ENCODE measurements at places on chromosomes 16 and 17. TPM values are rescaled to one million over a fixed set of nuclear protein-coding genes. Genes with fewer than 3 reads are reported as not detected.

DNA sequence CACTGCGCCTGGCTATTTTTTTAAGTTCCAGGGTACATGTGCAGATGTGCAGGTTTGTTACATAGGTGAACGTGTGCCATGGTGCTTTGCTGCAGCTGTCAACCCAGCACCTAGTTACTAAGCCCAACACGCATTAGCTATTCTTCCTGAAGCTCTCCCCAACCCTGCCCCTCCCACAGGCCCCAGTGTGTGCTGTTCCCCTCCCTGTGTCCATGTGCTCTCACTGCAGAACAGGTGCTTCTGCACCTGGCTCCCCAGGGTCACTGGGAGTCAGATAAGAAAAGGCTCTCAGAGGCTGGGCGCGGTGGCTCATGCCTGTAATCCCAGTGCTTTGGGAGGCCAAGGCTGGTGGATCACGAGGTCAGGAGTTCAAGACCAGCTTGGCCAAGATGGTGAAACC is 6.2 kb downstream of the HASPIN start:
- DNase-seq = no peak

DNA sequence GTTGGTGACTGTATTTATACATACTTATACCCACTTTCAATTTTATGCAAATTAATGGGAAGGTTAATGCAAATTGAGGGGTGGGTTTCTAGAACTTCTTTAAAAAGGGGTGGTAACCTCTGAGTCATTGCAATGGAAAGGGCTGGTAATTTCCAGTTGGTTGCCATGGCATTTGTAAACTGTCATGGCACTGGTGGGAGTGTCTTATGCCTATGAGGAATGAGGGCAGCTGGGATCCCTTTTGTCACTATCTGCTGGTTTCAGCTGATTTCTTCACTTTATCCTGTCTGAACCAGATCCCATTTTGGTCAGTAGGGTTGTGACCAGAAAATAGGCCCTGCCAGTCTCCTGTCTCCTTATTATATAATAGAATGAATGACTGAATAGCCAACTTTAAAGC is 1006.7 kb upstream of the GOT2 start:
- no peak for DNase-seq

GRCh38 chr17:42052346-42052877 is 2.0 kb upstream of the C17orf113 start:
- DNase-seq = no peak

Gene SPNS3
- total RNA-seq = 0.17 TPM

Gene NXPH3
- 37.8 TPM for total RNA-seq

DNA sequence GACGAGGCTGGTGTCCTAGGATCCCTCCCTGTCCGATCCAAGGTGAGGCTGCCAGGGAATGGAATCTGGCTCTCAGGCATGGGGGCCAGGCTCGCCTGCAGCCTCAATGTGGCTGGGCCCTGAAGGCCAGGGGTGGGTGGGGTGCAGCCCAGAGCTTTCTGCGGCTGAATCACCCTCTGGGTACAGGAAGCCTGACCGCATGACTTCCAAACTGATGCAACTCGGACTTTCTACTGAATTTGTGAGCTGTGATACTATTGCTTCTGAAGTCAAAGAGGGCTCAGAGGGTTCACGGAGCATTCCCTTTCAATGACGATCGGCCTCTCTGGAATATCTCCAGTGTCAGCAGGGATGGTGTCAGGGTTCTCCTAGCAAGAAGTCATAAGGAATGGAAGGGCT is 123.7 kb downstream of the METRNL start:
- DNase-seq = no peak

Gene VMO1
- total RNA-seq = 3.3 TPM

Gene MAP2K3
- total RNA-seq = 23.3 TPM

DNA sequence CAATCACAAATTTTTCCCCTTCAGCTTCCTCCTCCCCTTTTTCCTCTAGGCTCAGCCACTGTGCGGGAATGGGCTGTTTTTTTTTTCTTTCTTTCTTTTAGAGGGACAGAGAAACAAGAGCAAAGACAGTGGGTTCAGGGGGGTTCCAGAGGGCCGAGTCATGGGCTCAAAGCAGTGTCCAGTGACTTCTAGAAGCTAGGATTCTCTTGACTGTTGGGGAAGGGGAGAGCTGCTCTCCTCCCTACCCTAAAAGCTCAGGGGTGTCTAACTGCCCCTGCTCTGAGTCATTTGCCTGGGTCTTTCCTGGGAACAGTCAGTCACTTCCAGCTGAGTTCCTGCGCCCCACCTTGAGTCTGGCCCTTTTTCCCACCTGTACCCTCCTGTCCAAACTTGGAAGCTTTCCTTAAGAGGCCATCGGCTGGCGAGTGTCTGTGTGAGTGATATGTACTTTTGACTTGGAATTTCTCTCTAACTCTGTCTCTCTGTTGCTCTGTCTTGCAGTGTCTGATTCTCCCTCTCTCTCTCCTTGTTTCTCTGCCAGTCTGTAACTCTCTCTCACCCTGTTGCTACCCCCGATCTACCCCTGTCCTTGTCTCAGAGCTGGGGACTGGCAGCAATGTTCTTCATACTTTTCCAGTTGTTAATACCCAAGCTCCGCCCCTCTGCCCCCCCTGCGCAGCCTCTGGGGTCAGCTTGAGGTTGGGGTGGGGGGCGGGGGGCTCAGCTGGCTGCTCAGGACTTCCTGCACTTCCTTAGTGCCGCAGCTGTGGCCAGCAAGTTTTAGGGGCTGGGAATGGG is 2.4 kb downstream of the THRA start:
- DNase-seq = no peak

DNA sequence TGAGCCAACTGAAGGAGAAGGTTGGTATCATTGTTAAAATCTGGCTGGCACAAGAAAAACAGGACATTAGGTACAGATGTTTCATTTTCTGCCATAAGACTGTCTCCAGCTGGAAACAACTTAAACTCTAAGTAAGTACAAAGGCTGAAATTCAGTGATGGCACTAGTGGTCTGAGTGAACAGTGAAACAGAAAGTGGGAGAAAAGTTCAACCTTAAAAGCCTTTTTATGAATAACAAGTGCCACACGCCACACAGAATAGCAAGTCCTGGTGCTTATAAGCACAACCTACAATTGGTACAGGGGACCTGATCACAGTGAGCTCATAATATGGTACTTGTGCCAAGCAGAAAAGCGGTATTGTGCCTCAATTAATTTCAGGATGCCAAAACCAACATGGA is 56.7 kb downstream of the CEP112 start:
- no peak for DNase-seq

Gene ZSCAN10
- not detected for total RNA-seq

- DNase-seq = peak; percentile 98
Observed at GRCh38 chr17:39144416-39144840, 7.0 kb downstream of the PLXDC1 start.

GRCh38 chr16:23917621-23918020 is 81.8 kb downstream of the PRKCB start:
- no peak for DNase-seq

DNA sequence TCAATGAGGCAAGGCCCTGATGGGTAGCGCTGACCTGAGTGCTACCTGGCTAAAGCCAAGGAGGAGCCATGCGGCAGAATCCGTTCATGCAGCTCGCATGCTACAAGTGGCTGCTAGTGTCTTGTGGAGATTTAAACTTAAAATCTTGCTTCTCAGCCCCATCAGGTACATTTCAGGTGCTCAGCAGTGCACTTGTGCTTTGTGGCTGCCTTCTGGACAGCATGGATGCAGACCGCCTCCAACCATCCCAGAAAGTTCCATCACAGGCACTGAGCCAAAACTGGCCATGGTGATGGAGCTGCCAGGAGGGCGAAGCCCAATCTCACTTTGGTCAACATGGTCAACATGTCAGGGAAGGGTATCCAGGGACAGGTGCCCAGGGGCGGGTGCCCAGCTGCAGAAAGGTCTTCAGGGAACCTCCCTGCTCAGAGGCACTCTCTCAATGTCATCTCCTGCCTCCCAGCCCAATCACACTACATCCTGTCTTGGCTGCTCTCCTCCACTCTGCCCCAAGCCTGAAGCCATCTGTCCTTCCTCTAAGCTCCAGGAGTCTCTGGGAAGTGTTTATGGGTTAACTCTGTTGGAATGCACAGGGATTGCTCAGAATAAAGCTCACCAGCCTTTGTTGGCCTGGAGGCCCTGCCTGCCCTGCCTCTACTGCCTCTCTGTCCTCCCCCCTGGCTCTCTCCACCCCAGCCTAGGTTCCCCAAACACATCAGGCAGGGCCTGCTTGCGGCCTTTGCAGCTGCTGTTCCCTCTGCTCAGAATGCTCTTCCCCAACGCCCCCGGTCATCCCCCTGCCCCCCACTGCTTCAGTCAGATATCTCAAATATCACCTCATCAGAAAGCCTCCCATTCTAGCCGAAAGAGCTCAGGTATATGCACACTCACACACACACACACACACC is 18.3 kb upstream of the TNFRSF13B start:
- no peak for DNase-seq

GRCh38 chr17:35791681-35792350 is 3.6 kb downstream of the MMP28 start:
- DNase-seq = no peak

Gene CDK5R1
- total RNA-seq = 0.86 TPM

GRCh38 chr17:11499881-11500280 is 98.4 kb upstream of the DNAH9 start:
- peak; percentile 77 for DNase-seq

- no peak for DNase-seq
Observed at GRCh38 chr17:7555320-7555948, 3.1 kb upstream of the TNFSF13 start.

- DNase-seq = peak; percentile 68
Observed at GRCh38 chr17:11671126-11671525, 72.9 kb downstream of the DNAH9 start.

Gene SLC52A1
- total RNA-seq = not detected

Gene TMEM114
- total RNA-seq = not detected

DNA sequence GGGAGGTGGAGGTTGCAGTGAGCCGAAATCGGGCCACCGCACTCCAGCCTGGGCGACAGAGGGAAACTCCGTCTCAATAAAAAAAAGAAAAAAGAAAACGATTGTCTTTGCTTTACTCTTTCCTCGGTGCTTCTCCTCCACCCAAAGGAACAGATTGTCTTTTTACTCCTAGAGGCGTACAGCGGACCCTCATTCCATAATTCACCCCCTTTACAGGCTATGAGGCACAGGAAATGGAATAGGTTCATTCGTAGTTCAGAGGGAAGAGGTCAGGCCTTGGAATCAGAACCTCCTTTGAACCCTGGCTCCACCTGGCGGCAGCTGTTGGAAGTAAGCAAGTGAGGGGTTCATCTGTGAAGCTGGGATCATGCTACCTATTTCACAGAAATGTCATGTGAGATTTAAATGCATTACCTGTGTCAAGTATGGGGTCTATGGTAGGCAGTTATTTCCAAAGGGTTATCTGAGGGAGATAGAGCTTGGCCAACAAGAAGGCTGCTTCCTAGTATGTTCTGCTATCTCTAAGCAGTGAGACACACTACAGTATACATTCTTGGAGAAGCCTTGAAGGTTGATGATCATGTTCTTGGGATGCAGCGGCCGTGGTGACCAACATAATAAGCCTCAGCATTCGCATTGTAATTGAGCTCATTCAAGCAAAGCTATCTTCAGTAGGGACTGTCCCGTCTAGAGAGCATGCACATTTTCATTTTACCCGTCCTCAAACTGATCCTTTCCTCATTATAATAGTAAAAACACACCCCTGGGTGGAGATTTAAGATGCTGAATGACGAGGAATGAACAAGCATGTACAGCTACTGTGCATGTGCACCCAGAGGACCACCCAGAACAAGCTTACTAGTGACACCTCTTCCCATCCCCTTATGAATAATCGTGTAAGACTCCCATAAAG is 18.7 kb upstream of the ZNF689 start:
- DNase-seq = peak; percentile 95

Gene HSPB9
- total RNA-seq = not detected

DNA sequence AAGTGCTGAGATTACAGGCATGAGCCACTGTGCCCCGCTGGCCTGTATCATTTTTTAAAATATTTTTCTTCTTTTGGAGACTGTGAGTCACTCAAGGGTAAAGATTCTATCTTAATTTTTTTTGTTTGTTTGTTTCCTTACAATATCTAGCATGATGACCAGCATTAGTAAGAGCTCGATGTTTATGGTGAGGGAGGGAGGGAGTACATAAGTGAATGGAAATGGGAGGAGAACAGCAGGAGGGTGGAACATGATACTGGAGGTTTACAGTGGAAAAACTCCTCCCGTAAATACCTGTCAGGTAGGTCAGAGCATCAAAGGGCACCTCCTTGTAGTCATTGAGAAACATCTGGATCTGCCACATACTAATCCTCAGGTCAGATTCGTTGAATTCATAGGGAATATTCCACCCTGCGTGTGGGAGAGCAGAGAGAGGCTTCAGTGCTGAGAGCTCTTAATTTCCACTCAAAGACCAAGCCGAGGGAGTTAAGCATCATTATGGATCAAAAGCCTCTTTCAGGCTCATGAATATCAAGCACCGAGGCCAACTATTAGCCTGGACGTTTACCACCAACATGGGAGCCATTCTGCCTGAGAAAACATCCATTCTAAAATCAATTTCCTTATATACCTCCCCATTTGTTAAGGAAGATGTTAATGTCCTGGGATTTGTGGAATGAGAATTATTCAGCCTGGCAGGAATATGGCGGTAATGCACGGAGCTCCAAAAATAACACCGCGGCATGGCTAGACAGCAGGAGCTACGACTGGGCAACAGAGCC is 51.8 kb downstream of the LYRM1 start:
- DNase-seq = no peak

Gene ACAP1
- total RNA-seq = 4.3 TPM

GRCh38 chr17:60269417-60269816 is 119.6 kb downstream of the CA4 start:
- no peak for DNase-seq

Gene TMEM92
- total RNA-seq = not detected

- DNase-seq = no peak
Observed at GRCh38 chr16:50152351-50152806, 727 bp upstream of the TENT4B start.

DNA sequence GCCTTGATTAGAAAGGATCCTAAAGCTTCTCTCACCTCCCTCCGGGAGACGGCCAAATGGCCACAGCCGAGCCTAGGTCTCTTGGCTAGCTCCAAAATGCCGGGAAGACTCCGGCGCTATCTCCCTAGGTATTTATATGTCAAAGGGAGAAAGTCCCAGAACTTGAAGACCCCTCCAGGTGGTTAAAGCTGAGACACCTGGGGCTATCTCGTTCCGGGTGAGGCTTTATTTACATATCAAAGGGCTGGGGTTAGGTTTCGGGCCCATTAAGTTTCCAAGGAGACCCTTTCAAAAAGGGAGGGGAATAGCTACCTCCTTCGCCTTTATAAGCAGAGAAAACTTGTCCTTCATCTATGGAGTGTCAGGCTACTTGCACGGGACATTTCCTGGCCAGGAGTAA is 70.9 kb upstream of the KIFC3 start:
- no peak for DNase-seq

GRCh38 chr17:36765436-36766043 is 164.2 kb downstream of the MRM1 start:
- no peak for DNase-seq

DNA sequence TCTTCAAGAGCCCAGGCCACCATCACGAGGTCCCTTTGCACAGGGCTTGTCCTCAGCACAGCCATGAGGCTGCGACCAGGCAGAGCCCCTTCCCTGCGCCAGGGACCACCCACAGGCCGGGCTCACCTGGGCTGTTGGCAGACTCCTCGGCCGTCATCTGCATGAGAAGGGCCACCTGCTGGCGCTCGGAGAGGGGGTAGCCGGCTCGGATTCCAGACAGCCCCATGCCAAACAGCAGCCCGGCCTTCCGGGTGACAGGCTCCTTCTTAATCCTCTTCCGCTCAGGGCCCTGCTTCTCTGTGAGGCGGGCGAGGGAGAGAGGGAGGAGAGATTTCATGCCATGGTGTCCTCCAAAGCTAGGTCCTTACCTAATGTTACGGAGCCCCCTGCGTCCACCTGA is 73.4 kb downstream of the ZNF778 start:
- DNase-seq = no peak
